ENCODE measurements at places on chromosomes 3 and 15.

DNA sequence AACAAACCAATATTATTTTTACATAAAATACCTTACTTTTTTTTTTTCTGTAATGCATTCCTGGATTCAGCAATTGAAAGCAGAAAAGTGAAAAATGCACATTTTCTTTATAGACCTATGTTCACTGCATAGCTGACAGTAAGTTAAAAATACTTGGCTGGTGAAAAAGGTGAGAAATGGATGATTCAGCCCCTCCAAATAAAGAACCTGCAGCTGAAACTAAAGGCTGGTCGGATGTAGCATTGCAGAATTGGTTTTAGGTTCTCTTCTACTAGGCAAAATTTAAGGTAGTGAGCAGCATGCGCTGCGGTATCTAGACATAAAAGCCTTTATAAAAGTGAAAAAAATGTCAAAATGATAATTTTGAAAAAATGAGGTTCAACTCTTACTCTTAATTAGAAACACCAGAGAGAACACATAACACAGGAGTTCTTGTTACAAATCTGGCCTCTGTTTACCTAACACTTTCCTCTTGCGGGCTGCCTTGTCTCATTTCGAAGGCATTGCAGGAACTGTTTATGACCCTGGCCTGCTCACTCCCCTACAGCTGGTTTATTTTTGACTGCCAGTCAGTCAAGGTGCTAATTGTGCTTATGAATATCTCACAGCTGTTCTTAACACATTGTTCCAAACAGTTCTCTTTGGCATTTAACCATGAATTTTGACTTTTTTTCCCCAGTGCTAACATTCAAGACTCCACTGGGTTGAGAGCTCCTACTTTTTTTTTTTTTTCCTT is 455.4 kb upstream of the TBL1XR1 start:
- no peak for DNase-seq

GRCh38 chr15:73755946-73756345 is 2.8 kb upstream of the INSYN1 start:
- no peak for DNase-seq

- no peak for DNase-seq
Measured at GRCh38 chr15:36067483-36068274, 511.7 kb upstream of the CDIN1 start.

GRCh38 chr15:27486683-27487647 is 516.0 kb downstream of the GABRG3 start:
- DNase-seq, result peak; percentile 66

- no peak for DNase-seq
Measured at GRCh38 chr15:69002783-69003182, 11.7 kb upstream of the NOX5 start.

DNA sequence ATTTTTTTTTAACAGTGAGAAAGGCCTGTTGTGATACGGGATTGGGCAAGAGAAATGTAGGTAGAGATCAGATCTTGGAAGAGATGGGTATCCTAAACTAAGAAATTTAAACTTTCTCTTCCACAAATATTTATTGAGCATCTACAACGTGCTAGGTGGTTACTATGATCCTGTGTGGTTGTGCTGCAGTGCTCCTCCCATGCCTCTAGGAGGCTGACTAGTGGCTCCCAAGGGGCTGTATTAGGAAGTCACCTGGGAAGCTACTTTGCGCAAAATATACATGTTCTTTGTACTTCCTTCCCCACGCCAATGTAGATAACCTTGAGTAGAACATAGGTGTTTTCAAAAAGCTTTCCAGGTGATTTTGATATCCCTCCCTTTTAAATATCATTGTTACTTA is 27.2 kb downstream of the USP3 start:
- DNase-seq, result no peak

DNA sequence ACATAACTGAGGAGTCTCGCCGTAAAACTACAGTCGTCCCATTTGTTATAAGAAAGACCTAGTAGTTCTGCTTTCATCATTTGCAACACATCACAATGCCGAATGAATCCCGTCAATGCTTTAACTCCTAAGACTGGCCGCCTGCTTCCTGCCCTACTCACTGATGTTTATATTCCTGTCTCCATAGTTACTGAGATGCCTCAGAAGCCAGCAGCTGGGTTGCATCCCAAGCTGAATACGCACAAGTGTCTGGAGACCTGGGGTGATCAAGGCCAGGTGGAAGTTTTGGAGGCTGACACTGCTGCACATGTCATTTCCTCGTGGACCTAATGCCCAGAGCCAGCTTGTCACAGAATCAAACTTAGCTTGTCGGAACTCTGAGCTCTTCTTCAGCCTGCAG is 95.2 kb upstream of the UBE2E1 start:
- peak; percentile 82 for DNase-seq

GRCh38 chr15:53588773-53589172 is 170.7 kb downstream of the WDR72 start:
- peak; percentile 72 for DNase-seq

- no peak for DNase-seq
Measured at GRCh38 chr3:157406394-157406793, 30.3 kb upstream of the PTX3 start.

DNA sequence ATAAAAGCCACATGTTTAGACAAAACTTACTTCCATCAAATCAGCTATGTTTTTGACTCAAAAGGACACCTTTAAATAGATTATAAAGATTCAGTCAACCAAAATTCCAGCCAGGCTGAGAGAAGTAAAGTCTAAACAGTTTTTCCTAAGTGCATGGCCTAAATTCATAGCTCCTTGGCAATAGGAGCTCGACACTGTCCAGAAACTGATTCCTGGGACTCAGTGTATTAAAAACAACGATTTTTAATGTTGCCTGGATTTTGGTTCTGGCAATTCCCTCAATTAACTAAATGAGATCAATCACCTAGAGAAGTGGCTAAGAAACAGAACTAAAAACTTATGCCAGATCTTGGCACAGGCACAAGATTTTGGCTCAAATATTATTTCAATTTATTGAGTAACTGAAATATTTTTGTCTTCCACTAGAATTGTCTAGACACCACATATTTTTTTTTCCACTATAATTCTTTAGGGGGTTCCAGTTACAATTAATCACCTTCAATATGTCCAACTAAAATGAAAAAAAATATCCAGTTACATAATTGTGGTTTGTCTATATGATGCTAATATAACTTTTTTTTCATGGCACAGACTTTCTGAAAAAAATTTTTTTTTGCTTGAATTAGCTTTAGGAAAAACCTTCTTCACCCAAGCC is 135.9 kb downstream of the TFDP2 start:
- no peak for DNase-seq

GRCh38 chr3:46648096-46648495 is 35.8 kb downstream of the FAM240A start:
- DNase-seq, result no peak

- no peak for DNase-seq
Measured at GRCh38 chr3:9071936-9072666, 108.8 kb upstream of the RAD18 start.

DNA sequence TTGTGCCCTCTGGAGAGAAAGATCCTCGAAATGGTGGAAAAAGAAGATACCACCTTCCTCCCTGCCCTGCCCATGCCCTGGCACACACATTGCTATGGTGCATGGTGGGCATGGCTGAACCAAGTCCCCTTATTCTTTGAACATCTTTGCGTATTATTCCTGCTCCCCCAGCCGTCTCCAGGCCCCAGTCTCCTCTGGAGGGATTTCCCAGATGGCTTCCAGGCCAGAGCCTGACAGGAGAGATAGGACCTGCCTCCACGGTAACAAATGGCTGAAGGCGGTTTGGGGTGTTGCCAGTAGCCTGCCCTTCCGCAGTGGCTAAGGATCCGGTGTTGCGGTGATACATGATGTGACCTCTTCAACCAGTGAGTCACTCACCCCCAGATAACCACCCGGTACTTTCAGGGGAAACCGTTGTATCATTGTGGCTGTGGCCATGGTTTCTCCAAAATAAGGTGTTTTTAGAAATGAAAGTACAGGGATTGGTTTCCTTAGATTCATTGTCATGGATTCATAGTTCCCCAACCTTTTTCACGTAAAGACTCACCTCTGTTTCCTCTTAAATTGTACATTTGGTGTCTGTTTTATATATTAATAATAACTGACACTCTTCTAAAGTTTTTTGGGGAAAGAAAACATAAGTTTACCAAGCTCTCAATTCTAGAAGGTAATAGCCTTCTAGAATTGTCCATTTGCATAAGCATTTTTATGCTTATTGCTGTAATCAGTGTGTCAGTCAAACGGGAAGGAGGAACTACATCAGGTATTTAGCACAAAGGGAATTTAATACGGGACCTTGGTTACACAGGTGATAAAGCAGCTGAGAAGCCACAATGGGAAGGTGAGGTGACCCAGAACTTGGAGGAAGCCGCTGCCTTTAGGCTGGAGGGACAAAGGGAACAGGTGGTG is 25.9 kb downstream of the SMAD3 start:
- DNase-seq, result peak; percentile 99

- no peak for DNase-seq
Measured at GRCh38 chr15:78923015-78923414, 21.8 kb downstream of the CTSH start.

GRCh38 chr3:128091586-128091985 is 32.0 kb downstream of the RUVBL1 start:
- no peak for DNase-seq

GRCh38 chr15:82146990-82147461 is 101.2 kb upstream of the MEX3B start:
- peak; percentile 90 for DNase-seq

GRCh38 chr15:90637693-90638092 is 79.5 kb upstream of the BLM start:
- DNase-seq, result no peak

DNA sequence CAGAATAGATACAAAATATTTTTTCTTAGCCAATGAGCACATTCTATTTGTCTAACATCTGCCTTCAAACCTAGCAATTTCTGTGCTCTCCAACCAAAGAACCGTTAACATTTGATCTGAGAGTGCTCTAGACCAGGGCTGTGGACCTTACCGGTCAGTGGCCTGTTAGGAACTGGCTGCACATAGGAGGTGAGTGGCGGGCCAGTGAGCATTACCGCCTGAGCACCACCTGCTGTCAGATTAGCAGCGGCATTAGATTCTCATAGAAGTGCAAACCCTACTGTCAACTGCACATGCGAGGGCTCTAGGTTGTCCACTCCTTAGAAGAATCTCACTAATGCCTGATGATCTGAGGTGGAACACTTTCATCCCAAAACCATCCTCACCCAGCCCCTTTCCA is 131.7 kb downstream of the CADM2 start:
- no peak for DNase-seq

GRCh38 chr15:68769702-68770101 is 51.0 kb downstream of the ANP32A start:
- no peak for DNase-seq

GRCh38 chr3:57078344-57078634 is 17.8 kb downstream of the SPATA12 start:
- DNase-seq, result peak; percentile 41

DNA sequence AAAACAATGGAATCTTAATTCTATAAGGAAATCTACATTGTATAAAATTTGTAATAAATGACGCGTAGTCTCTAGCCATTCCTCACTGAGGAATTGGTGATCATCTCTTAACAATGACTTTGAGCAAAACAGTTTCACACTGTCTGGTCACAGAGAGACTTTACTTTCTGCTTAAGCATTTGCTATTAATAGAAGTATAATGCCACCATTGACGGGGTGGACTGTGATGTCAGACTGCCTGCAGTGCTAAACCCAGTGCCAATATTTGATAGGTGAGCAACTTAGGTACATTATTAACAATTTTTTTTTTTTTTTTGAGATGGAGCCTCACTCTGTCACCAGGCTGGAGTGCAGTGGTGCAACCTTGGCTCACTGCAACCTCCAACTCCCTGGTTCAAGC is 494.9 kb upstream of the ADAMTS9 start:
- DNase-seq, result no peak

GRCh38 chr15:96818861-96819260 is 488.4 kb downstream of the NR2F2 start:
- DNase-seq, result no peak

DNA sequence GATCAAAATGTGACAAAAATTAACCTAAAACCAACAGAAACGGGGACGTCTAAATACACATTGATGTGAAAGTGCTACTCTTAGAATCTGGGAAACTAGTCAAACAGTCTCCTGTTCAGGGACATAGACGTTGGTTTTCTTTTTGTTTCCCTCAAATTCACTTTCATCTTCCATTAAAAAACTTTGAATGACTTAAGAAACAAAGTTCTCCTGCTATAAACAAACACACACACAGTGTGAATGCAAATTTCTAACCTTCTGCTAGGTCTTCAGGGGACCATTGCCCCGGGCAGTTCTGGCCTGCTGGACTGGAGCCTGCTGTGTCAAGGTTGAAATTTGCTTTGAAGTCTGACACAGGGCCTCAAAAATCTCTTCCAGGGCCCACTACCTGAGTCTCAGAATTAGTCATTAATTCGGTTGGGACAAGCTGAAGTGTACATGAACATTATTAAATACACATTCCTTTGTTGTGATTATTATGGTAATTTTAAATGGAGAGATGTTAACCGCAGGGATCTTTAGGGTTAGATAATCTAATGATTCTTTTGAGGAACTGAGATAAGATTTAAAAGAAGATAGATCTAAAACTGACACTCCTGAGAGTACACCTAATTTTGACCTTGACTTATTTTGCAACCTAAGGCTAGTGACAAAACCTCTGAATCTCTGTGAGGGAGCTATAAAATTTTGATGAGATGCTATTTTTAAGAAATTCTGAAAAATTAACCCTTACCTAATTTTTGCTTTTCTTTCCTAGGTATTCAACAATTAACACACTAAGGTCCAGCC is 1260.4 kb downstream of the ROBO1 start:
- DNase-seq, result peak; percentile 18

GRCh38 chr3:173502983-173503568 is 105.5 kb downstream of the NLGN1 start:
- DNase-seq, result peak; percentile 71

DNA sequence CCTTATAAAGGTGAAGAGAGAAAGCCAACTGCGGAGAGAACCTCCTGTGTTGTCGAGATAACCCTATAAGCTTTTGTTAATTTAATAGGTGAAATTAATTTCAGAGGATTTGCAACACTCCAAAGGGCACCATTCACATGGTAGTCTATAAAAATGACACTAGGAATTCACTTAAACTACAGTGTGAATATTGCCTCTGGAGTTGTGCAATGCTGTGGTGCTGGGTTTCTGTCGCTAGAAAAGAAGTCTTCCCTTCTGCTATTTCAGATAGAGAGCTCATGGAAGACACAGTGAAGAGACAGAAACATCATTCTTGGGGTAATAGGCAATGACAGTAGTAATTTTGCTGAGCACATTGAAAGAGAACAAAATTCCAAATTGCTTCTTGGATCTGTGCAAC is 28.8 kb upstream of the PROK2 start:
- DNase-seq, result no peak

DNA sequence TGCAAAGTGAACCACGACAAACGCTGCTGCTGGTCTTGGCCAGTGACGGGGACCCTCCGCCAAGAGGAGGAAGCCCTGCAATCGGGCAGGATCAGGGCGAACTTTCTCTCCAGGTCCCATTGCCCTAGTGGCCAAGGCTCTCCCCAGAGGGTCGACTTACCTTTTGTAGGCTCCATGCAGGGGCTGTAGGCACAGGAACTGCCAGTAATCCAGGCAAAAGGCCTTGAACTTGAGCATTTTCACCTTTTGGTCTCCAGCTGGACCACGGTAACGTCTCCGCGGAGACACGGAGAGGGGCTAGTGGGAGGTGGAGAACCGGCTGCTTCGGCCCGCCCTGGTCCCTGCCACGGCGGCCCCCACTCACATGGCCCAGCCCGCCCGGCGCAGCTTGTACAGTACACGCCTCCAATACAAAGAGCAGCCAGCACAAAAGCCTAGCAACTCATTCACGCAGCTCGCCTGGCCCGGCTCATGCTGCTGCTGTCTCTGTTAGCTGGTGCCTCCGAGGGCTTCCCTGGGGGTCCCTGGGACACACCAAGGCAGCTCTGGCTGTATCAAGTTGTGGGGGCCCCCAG is 31.0 kb downstream of the IQSEC1 start:
- DNase-seq, result no peak
